ENCODE measurements at places on chromosomes 1 and 21.

DNA sequence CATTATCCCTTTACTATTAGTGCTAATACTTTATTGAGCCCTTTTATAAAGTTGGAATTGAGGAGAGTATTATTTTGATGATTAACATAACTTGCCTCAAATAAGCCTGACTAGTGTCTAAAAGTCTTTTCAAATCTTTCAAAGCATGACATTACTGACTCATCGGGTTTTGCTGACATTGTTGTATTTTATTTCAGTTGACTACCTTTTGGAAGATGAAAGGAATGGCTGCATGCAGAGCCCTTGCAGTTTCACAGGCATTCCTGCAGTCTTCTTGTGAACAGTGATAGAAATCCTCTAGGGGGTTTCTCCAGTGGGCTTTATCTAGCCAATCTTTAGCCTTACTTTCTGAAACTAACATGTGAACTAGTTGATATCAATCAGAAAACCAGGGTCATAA lies 43.0 kb upstream of the TMEM61 start:
- no peak for DNase-seq

DNA sequence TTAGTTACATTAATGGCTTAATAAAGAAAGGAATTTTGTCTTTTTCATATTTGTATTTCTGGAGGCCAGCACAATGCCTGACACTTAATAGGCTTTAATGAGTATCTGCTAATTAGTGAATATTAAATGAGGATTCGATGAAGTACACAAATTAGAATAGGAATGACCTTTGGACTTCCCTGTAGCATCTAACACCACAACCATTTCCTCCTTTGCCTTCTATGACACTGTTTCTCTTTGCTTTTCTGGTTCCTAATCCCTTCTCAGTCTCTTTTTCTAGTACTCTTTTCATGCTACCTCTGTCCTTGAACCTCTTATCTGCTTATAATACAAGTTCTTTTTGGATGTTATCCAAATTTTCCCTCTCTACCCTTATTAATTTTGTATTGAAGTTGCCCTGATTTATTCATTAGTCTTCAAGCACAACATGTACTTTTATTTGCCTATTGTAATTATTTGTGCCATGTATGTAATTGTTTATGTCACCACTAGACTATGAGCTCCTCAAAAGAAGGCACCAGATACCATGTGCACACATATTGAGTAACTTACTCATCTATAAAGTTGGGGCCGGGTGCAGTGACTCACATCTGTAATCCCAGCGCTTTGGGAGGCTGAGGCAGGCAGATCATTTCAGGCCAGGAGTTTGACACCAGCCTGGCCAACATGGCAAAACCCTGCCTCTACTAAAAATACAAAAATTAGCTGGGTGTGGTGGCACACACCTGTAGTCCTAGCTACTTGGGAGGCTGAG lies 23.8 kb downstream of the RPS27 start:
- DNase-seq: no peak

DNA sequence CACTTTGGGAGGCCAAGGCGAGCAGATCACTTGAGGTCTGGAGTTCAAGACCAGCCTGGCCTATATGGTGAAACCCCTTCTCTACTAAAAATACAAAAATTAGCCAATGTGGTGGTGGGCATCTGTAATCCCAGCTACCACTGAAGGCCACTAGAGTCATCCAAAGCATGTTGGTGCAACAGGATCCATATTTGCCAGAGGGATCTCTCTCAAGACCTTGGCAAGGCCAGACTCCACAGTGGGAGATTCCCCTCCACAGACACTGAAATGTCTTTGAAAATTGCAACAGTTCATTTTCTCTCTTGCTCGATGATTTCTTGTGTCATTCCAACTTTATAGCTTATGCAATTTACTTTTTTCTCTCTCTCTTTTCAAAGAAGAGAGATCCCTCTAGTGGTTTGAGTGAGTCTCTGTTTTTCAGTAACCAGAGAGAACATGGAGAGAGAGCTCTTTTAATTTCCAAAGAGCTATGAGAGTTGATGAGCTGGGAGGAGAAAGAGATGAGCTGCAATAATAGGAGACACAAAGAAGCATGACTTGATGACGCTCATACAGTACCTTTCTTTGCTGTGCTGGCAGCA lies 176.8 kb upstream of the USP25 start:
- DNase-seq: no peak

- DNase-seq: no peak
Observed at GRCh38 chr1:41659903-41660302, 175.4 kb upstream of the EDN2 start.

GRCh38 chr1:72288886-72289285 lies 6.5 kb upstream of the NEGR1 start:
- DNase-seq: no peak

GRCh38 chr1:36168514-36168913 lies 12.6 kb downstream of the MAP7D1 start:
- DNase-seq: no peak

GRCh38 chr1:54838565-54839180 lies 37.5 kb upstream of the TTC22 start:
- DNase-seq: no peak

DNA sequence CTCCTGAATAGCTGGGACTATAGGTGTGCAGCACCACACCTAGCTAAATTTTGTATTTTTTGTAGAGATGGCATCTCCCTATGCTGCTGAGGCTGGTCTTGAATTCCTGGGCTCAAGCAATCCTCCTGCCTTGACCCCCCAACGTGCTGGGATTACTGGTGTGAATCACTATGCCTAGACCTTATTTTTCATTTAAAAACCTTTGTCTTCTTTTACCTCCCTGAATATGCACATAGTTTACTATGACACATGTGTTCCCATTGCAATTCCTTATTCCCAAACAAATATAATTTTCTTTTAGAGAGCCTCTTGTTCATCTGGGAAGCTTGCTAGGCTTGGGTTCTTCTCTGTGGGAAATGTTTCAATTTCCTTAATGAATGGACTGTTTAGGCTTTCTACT lies 16.8 kb downstream of the SH3BGR start:
- no peak for DNase-seq

- no peak for DNase-seq
Observed at GRCh38 chr21:35829067-35829466, 231.3 kb downstream of the SETD4 start.

DNA sequence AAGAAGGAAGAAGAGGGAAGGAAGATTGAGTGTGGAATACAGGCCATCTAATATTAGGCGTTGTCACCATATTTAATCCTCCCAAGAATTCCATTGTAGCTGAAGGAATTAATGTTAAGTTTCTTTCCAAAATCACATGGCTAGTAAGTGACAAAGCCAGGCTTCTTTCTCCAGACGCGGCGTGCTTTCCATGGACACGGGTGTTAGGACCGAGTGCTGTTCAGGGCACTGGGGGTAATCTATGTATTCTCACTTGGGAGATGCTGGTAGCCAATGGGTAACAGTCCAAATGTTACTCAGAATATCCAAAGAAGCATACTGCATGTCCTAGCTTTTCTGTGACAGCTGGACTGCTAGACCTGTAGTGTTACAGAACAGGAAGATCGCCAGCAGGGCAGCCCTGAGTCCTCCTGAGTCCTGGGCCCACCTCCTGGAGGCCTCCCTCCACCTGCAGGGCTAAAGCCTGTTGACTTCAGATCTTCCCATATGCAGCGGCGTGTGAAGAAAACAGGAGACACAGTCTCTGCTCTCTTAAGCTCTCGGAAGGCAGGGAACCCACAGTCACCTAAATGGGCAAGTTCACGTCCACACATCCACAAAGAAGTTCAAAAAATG lies 5.3 kb downstream of the IGSF9 start:
- DNase-seq: no peak

GRCh38 chr1:179935909-179936496 lies 18.6 kb upstream of the CEP350 start:
- no peak for DNase-seq

- no peak for DNase-seq
Observed at GRCh38 chr1:158290321-158290844, 660 bp downstream of the CD1C start.

GRCh38 chr1:94132111-94132510 lies 11.2 kb upstream of the ABCA4 start:
- DNase-seq: no peak

DNA sequence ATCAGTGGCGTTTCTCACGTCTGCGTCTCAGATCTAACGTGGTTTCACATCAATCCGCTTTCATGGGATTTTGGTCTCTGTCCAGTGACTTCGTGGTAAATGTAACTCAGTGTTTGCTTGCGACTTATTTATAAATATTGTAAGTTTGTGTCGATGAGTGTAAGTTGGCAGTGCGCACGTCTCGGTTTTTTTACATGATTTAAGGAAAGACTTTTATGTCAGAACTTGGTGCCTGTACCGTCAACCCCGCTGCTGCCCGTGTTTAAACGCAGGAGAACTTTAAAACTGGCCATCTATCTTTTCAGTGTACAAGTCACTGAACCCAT lies 1.5 kb downstream of the B3GALT6 start:
- no peak for DNase-seq

GRCh38 chr21:37072274-37072987 lies 440 bp downstream of the PIGP start:
- DNase-seq: peak; percentile 74

- DNase-seq: peak; percentile 18
Observed at GRCh38 chr1:22861764-22862440, 110.8 kb downstream of the LACTBL1 start.

DNA sequence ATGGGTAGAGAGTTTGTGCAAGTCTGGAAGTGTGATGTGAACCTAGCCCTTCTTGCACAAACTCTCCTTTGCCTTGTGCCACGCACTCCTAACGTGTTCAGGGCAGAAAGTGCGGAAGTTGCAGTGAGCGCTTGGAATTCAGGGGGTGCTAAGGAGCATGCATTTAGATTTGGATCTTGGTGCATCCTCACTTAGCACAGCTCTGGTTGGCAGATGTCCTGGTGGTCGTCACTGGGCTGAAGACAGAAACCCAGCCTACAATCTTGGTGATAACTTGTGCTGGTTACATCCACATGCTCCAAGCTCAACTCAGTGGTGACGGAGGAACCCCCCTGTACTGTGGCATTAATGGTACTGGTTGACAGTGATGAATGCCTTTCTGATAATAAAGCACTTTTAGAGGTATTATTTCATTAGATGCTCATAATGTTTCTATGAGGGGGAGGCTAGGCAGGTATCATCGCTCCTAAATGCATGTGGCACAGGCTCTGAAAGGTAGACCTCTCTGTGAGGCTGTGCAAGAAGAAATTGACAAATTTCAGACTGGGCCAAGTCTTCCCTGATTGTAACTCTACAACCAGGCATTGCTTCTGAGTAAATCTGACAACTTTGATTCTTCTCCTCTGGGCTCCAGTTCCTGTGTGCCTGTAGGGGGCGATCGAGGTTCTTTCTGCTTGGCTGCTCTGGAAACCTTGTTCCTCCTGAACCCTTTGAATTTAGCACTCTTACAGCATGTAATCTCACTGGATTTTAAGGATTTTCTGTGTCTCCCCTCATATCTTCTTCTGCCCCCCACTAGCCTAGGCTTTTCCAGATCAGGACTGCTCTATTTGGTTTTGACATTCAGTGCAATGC lies 40.6 kb downstream of the MAPKAPK2 start:
- peak; percentile 66 for DNase-seq

GRCh38 chr21:42964086-42964485 lies 10.3 kb upstream of the PKNOX1 start:
- no peak for DNase-seq

DNA sequence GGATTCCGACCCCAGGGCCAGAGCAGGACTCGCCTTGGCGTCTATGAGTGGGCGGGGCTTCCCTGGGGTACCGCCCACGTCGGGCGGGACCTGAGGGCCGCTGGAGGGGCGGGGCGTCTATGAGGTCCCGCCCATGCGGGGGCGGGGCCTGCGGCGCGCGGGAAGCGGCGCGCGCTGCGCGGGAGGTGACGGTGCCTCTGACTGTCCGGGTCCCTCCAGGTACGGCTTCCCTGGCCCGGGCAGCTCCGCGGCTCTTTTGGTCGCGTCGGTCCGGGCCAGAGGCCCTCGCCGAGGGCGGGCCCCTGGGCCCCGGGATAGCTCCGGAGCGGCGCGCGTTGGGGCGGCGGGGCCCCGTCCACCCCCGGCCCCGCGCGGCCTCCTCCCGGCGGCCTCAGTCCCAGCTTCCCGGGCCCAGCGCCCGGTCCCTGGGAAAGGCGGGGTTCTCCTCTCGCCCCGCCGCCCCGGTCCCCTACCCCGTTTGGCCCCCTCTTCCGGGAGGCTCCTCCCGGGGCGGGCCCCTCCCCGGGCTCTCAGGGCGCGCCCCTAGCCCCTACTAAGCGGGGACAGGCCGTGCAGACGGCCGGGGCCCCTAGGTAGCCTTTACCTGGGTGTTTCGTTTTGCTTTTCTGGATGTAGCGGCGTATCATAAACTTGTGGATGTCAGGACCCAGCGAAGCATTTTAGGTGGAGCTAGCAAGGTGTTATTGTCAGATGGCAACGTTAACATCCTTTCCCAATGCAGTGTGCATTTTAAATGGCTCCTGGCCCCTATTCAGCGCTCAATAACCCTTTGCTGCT lies at the start of gene CHAF1B:
Gene CHAF1B (plus strand): TSS at position 160 of the 798 bp plus-strand sequence. CDS start 745 bp downstream, outside the sequence.
- peak; percentile 89 for DNase-seq

- no peak for DNase-seq
Observed at GRCh38 chr1:184635347-184635979, 119.2 kb downstream of the EDEM3 start.

DNA sequence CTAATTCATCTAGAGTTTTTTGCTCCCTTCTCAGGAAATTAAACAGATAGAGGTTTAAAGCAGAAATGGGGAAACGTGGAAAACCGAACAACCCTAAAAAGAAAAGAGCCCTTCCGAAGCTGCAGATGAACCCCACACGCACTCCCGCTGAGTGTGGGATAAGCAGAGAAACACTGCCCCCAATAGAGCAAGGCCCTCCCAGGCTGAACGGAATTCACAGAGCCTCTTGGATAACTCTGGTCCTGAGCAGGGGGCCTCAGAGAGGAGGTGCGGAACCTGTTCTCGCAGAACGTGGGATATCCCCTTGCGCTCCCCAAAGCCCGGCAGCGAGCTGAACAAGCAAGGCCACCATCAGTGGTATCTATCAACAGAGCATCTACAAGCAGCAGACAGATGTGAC lies 44.9 kb downstream of the SSBP3 start:
- DNase-seq: no peak

GRCh38 chr1:116569776-116570357 lies 959 bp downstream of the CD58 start:
- DNase-seq: peak; percentile 44

DNA sequence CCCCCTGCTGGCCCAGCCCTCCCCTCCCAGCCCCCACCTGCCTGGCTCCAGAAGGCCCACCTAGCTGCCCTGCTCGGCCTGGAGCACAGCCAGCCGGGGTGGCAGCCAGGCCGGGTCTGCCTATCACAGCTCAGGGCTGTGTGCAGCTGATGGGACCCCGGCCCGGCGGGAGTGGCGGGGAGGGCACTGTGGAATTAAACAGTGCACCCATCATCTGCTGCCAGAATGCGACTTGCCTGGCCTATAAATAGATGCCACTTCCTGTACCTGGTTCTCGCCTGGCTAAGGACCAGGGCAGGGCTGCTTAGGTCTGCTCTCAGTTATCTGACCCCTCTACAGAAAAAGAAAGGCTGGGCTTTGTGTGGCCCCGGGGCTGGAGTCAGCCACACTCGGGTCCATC lies 98.2 kb upstream of the VAMP3 start:
- DNase-seq: no peak

- DNase-seq: no peak
Observed at GRCh38 chr1:205678286-205679111, 1.8 kb downstream of the SLC45A3 start.

Data from stimulated activated CD4-positive, alpha-beta T cell treated with anti-CD3 and anti-CD28 coated beads, Interleukin-2, amount 100 ng/mL, for 24 hours (primary cell).